WTC11 (cell line): ENCODE measurements at places on chromosomes 4 and X.

DNA sequence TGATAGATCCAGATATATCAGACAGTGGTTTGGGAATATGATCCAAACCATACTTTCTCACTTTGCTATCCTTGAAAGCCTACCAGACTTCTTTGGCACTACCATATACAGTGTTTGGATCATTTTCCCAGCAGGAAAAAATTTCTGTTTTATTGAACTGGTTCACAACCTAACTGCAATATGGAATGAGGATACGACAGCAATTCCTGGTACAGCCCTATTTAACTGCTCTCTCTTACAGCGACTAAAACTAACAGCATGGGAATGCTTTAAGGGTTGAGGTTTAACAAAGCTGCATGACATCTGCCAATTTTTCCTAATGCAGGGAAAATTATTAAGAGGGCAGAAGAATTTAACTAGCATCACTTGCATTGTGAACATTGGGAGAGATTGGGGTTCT lies 47.3 kb downstream of the RS1 start:
- DNase-seq = no peak
- no peaks in the 10 kb centered on the region for H3K27me3 ChIP-seq
- no peaks in the 10 kb centered on the region for H3K4me1 ChIP-seq
- no peak overlapping the region for H3K27ac ChIP-seq

GRCh38 chr4:183721207-183722081 lies 62.4 kb downstream of the TRAPPC11 start:
- peak; percentile 41 for DNase-seq
- no peak overlapping the region for H3K27ac ChIP-seq
- H3K4me3 ChIP-seq = peak overlapping the region; percentile 27

GRCh38 chr4:53928825-53929224 lies 135.6 kb downstream of the CHIC2 start:
- DNase-seq = no peak
- H3K36me3 ChIP-seq = no peaks in the 10 kb centered on the region
- no peak overlapping the region for H3K4me3 ChIP-seq
- H3K27ac ChIP-seq = no peak overlapping the region

DNA sequence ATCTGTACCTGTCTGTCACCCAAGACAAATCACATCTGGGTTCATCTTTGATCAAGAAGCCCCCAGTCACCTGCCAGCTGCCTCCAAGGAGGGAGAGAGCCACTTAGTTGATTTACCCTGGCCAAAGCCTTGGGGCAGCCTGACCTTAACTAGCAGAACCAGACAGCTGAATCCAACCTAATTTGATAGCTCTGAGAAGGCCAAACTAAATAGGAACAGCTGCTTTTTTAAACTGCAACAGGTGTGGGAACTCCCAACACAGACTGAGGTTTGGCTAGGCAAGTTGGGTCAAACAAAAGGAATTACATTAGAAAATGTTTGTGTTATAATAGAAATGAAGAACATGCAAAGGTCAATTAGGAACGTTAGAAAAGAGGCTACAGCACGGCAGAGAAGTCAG lies 375.7 kb downstream of the NLGN4X start:
- DNase-seq = no peak
- peaks cover 8% of the 10 kb centered on the region for H3K4me1 ChIP-seq
- H3K27ac ChIP-seq = no peak overlapping the region
- H3K36me3 ChIP-seq = no peaks in the 10 kb centered on the region
- H3K4me3 ChIP-seq = no peak overlapping the region
- no peaks in the 10 kb centered on the region for H3K27me3 ChIP-seq

DNA sequence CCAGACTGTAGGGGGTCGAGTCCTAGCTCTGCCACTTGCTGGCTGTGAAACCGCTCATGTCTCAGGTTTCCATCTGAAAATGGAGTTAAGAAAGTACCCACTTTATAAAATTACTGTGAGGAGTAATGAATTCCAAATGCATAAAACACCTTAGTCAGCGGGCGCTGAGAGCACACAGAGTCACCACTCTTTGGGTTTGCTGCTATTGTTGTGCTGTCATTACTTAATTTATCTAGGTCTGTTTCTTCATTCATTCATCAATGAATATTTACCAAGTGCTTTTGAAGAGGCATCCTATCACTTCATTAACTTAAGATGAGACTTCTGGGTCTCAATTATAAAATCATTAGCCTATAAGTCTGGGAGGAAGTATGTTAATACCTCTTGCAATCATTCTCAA lies 317.3 kb downstream of the FBXW7 start:
- H3K36me3 ChIP-seq = peaks cover 2% of the 10 kb centered on the region; the same call in 1 of the 2 replicates
- H3K4me1 ChIP-seq = peaks cover 9% of the 10 kb centered on the region
- no peak for DNase-seq

DNA sequence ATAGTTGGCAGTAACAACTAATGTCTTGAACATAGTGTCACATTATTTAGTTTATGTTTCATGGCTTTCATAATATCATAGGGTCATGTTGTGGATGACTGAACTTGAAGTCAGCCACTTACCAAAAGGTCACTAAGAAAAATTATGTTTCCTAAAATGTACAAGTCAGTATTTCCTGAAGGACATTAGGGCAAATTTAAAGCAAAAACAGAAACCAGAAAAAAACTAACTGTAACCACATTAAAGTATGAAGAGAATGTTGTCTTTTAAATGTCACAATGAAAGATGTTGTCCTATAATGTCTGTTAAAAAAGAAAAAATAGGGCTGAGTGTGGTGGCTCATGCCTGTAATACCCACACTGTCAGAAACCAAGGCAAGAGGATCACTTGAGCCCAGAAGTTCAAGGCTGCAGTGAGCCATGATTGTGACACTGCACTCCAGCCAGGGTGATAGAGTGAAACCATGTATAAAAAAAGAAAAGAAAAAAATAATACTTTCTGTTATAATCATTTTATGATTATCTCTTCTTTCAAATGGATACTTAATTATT lies 55.8 kb downstream of the HHIP start:
- H3K36me3 ChIP-seq = no peaks in the 10 kb centered on the region
- no peak overlapping the region for H3K4me3 ChIP-seq
- H3K27ac ChIP-seq = no peak overlapping the region
- peaks cover 11% of the 10 kb centered on the region for H3K4me1 ChIP-seq
